ENCODE measurements at places on chromosomes 2 and 18. TPM values are rescaled to one million over a fixed set of nuclear protein-coding genes. Genes with fewer than 3 reads are reported as not detected.

DNA sequence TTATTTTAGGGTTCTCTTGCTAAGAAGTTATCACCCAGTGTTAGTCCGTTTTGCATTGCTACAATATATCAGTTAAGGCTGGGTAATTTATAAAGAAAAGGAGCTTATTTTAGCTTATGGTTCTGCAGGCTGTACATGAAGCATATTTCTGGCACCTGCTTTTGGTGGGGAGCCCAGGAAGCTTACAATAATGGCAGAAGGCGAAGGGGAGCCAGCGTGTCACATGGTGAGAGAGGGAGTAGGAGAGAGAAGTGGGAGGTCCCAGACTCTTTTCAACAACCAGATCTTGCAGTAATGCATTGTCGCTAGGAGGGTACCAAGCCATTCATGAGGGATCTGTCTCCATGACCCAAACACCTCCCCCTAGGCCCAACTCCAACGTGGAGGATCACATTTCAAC lies 688.8 kb upstream of the PIK3C3 start:
- H3K27me3 ChIP-seq, result no peaks in the 10 kb centered on the region
- H3K4me3 ChIP-seq, result no peak overlapping the region
- DNase-seq, result no peak
- no peak overlapping the region for H3K27ac ChIP-seq

IL37 gene
- not detected for total RNA-seq

- no peak overlapping the region for H3K4me3 ChIP-seq
- no peaks in the 10 kb centered on the region for H3K36me3 ChIP-seq
- no peak overlapping the region for H3K27ac ChIP-seq
- H3K27me3 ChIP-seq, result peaks cover 41% of the 10 kb centered on the region
Measured at GRCh38 chr2:118496870-118497611, 350.4 kb downstream of the EN1 start.

ATP6V1B1 gene
- not detected for total RNA-seq

DNA sequence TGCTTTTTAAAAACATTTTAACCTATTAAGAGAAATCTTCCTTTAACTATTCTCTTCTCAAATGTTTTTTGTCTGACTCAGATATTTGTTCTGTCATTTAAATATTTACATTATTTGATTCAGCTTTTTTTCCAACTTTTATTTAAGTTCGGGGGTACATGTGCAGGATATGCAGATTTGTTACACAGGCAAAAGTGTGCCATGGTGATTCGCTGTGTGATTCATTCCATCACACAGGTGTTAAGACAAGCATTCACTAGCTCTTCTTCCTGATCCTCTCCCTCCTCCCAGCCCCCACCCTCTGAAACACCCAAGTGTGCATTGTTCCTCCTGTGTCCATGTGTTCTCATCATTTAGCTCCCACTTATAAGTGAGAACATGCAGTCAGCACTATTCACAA lies 19.4 kb downstream of the SP100 start:
- peaks cover 16% of the 10 kb centered on the region for H3K36me3 ChIP-seq
- H3K27ac ChIP-seq, result no peak overlapping the region
- no peaks in the 10 kb centered on the region for H3K27me3 ChIP-seq
- DNase-seq, result no peak
- H3K4me3 ChIP-seq, result no peak overlapping the region

EFR3B gene
- total RNA-seq, result 8.7 TPM

DNA sequence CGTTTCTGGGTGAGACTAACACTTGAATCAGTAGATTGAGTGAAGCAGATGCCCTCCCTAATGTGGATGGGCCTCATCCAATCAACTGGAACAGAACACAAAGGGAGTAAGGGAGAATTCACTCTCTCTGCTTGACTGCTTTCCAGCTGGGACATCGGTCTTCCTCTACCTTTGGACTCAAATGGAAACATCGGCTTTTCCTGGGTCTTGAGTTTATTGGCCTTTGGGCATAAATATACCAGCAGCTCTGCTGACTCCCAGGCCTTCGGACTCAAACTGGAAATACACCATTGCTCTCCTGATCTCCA lies 311.6 kb downstream of the STK39 start:
- no peak for DNase-seq
- H3K4me1 ChIP-seq, result no peaks in the 10 kb centered on the region
- peaks cover 7% of the 10 kb centered on the region for H3K27me3 ChIP-seq
- H3K36me3 ChIP-seq, result no peaks in the 10 kb centered on the region
- no peak overlapping the region for H3K27ac ChIP-seq
- no peak overlapping the region for H3K4me3 ChIP-seq

SIX2 gene
- 0.91 TPM for total RNA-seq

- no peak overlapping the region for H3K4me3 ChIP-seq
- H3K27me3 ChIP-seq, result no peaks in the 10 kb centered on the region
- no peaks in the 10 kb centered on the region for H3K36me3 ChIP-seq
Measured at GRCh38 chr2:161124201-161124600, 36.0 kb upstream of the TANK start.

DNA sequence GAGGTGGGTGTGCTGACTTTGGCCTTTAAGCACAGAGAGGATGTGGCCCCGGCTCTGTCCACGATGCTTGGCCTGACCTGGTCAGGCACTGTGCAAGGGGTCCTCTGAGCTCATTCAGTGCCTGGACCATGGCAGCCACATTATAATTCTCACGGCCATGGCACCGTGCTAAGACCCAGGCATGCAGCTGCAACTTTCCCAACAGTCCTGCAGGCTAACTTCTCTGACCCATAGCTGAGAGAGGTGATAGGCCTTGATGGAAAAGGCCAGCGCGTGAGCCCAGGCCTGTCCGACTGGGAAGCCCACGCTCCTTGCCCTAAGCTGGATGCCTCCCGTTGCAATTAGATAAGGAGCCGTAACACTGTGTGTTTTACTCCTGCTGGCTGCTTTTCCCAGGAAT lies 99.9 kb downstream of the TFCP2L1 start:
- no peaks in the 10 kb centered on the region for H3K27me3 ChIP-seq
- H3K36me3 ChIP-seq, result no peaks in the 10 kb centered on the region
- no peaks in the 10 kb centered on the region for H3K4me1 ChIP-seq
- H3K27ac ChIP-seq, result no peak overlapping the region
- no peak overlapping the region for H3K4me3 ChIP-seq
- DNase-seq, result no peak

- peaks cover 11% of the 10 kb centered on the region for H3K36me3 ChIP-seq
- no peak for DNase-seq
- H3K4me1 ChIP-seq, result peaks cover 22% of the 10 kb centered on the region
- H3K27me3 ChIP-seq, result no peaks in the 10 kb centered on the region
- no peak overlapping the region for H3K4me3 ChIP-seq
Measured at GRCh38 chr2:71206271-71206670, 20.6 kb downstream of the PAIP2B start.

GRCh38 chr18:44358402-44358801 lies 322.3 kb upstream of the SETBP1 start:
- H3K27ac ChIP-seq, result no peak overlapping the region
- H3K4me1 ChIP-seq, result no peaks in the 10 kb centered on the region
- H3K27me3 ChIP-seq, result no peaks in the 10 kb centered on the region
- no peak overlapping the region for H3K4me3 ChIP-seq
- H3K36me3 ChIP-seq, result no peaks in the 10 kb centered on the region

- no peak for DNase-seq
- no peaks in the 10 kb centered on the region for H3K27me3 ChIP-seq
- H3K27ac ChIP-seq, result peak overlapping the region; percentile 84
- no peaks in the 10 kb centered on the region for H3K36me3 ChIP-seq
- peak overlapping the region; percentile 87 for H3K4me3 ChIP-seq
Measured at GRCh38 chr2:127105656-127106456, 1.1 kb downstream of the BIN1 start.

HOXD12 gene
- not detected for total RNA-seq

TRIM54 gene
- 285 TPM for total RNA-seq

DNA sequence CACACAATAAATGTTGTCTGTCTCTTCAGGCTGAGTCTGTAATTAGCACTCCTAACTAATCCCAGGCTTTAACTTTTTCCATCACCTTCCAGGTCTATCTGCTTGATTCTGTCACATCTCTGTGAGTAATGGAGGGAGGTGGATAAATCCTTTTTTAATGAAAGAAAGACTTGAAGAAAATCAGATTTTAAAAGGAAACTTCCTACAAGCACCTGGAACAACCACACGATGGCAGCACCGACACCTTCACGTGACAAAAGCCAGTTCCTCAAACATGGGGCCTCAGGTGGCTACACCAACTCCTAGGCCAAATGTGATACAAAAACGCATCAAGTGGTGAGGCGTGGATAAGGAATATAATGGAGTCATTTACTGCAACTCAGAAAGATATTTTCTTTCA lies 41.8 kb downstream of the TGFBRAP1 start:
- no peak overlapping the region for H3K27ac ChIP-seq
- H3K27me3 ChIP-seq, result no peaks in the 10 kb centered on the region
- no peaks in the 10 kb centered on the region for H3K4me1 ChIP-seq
- H3K36me3 ChIP-seq, result peaks cover 66% of the 10 kb centered on the region
- H3K4me3 ChIP-seq, result no peak overlapping the region

TEX261 gene
- total RNA-seq, result 50.7 TPM

DNA sequence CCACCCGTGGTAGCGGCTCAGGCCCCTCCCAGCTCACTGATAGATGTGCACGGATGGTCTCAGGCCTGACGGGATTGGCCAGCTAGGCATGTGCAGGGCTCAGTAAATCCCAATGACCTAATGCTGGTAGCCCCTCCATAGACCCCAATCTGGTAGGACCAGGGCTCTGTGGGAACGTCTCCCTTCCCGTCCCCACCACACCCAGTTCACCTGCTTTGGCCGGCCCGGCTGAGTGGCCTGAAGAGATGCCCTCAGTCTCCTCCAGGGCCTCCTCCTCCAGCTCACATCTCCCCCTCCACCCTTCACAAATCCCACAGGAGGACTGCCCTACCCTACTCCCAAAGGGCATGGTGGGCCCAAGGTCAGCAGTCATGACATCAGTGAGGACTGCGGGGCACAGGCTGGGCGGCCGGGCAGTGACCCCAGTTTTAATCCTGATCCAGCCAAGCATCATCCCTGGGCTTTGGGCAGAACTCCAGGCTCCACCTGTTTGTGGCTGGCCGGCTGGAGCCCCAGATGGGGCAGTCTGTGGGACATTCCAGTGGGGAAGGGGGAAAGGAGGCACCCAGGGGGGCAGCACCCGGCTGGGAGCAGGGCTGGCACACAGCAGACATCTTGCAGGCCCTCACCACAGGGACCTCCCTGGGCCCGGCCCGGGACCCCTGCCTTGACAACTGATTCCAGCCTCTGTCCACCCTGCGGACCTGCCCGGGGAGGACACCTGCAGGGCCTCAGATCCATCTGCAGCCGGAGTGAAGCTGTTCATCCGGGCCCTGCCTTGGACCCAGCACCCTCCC lies 2.3 kb downstream of the KIF1A start:
- H3K36me3 ChIP-seq, result no peaks in the 10 kb centered on the region
- no peak overlapping the region for H3K27ac ChIP-seq
- DNase-seq, result peak; percentile 7
- peaks cover 25% of the 10 kb centered on the region for H3K4me1 ChIP-seq
- H3K27me3 ChIP-seq, result peaks cover 86% of the 10 kb centered on the region
- H3K4me3 ChIP-seq, result no peak overlapping the region

DNA sequence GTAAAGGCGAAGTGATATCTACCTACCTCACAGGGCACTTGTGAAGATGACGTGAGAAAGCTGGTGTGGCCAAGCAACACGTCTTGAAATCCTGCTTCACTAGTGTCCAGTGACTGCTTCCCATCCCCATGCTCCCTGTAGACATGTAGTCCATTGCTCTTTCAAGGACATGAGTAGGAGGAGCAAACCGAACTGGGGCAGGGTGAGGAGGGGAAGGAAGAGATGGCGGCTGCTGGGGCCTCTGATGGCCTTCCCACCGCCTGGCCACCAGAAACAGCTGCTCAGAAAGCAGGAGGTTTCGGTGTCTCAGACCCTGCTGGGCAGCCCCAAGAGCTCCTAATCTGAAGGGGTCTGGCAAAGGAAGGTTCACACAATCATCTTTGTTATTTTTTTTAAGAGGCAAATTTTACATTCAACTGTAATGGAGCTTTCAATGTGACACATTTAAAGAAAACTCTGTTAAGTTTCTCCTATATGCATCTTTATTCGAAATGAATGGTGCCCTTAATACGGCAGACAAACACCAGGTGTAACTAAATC lies 14.7 kb downstream of the CPLX4 start:
- DNase-seq, result no peak
- peaks cover 9% of the 10 kb centered on the region for H3K4me1 ChIP-seq
- H3K36me3 ChIP-seq, result no peaks in the 10 kb centered on the region
- H3K27me3 ChIP-seq, result peaks cover 82% of the 10 kb centered on the region
- H3K27ac ChIP-seq, result no peak overlapping the region

TTC39C gene
- 4.6 TPM for total RNA-seq

- H3K36me3 ChIP-seq, result peaks cover 3% of the 10 kb centered on the region
- no peak overlapping the region for H3K4me3 ChIP-seq
- no peaks in the 10 kb centered on the region for H3K27me3 ChIP-seq
- DNase-seq, result peak; percentile 34
- H3K4me1 ChIP-seq, result peaks cover 32% of the 10 kb centered on the region
- peak overlapping the region; percentile 93 for H3K27ac ChIP-seq
Measured at GRCh38 chr2:105490204-105490603, 91.4 kb upstream of the FHL2 start.

MROH2A gene
- not detected for total RNA-seq

GRCh38 chr2:52077159-52077558 lies 1045.2 kb upstream of the NRXN1 start:
- H3K36me3 ChIP-seq, result no peaks in the 10 kb centered on the region
- no peak overlapping the region for H3K4me3 ChIP-seq
- H3K27me3 ChIP-seq, result no peaks in the 10 kb centered on the region
- H3K27ac ChIP-seq, result no peak overlapping the region

Measured in left ventricle myocardium inferior (tissue), 1 donor.